HCT116 (cell line): ENCODE measurements at places on chromosomes 11 and 22.

GRCh38 chr11:42465623-42466022 is 846.2 kb upstream of the API5 start:
- H3K4me1 ChIP-seq, result no peaks in the 10 kb centered on the region
- no peak for DNase-seq
- H3K27me3 ChIP-seq, result no peaks in the 10 kb centered on the region
- H3K4me3 ChIP-seq, result no peak overlapping the region

DNA sequence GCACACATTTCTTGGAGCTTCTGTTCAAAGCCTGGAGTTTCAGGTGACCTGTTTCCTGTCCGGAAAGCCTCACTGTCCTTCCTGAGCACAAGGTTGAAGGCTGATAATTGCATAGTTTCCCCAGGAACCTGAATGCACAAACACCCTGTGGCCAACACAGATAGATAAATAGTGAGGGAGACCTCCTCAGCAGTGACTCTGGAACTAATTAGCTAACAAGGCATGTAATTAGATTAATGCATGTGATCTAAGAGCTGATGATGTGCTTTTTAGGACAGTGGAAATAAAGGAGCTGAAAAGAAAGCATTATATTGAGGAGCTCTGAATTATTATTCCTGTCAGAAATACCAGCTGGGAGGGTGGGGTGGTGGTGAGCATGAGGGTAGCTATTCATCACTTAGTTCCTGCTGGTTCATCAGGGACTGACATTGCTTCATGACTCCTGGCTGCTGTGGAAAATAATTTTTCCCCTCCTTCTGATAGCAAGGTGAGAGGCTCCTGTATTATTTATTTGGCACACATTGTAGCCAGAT is 101.1 kb downstream of the NELL1 start:
- no peaks in the 10 kb centered on the region for H3K36me3 ChIP-seq
- no peaks in the 10 kb centered on the region for H3K27me3 ChIP-seq
- H3K27ac ChIP-seq, result no peak overlapping the region

- no peaks in the 10 kb centered on the region for H3K27me3 ChIP-seq
- peaks cover 13% of the 10 kb centered on the region for H3K4me1 ChIP-seq
- no peak overlapping the region for H3K4me3 ChIP-seq
- no peak for DNase-seq
- no peak overlapping the region for H3K27ac ChIP-seq
- H3K36me3 ChIP-seq, result peaks cover 3% of the 10 kb centered on the region; the same call in 1 of the 2 replicates
These were observed 994 bp downstream of the TAGLN start for GRCh38 chr11:117199916-117200812.

- no peaks in the 10 kb centered on the region for H3K27me3 ChIP-seq
- peak overlapping the region; percentile 88 for H3K4me3 ChIP-seq
- no peaks in the 10 kb centered on the region for H3K36me3 ChIP-seq
- H3K27ac ChIP-seq, result peak overlapping the region; percentile 40
- 0 out of 2 replicates have a peak, but pooled peaks cover 2% of the 10 kb centered on the region for H3K4me1 ChIP-seq
These were observed 561 bp downstream of the PGM2L1 start for GRCh38 chr11:74397501-74398243.
